ENCODE measurements at places on chromosomes 13 and 19.
A peak's percentile ranks its signal among the peaks of the same experiment; 100 is the strongest.

DNA sequence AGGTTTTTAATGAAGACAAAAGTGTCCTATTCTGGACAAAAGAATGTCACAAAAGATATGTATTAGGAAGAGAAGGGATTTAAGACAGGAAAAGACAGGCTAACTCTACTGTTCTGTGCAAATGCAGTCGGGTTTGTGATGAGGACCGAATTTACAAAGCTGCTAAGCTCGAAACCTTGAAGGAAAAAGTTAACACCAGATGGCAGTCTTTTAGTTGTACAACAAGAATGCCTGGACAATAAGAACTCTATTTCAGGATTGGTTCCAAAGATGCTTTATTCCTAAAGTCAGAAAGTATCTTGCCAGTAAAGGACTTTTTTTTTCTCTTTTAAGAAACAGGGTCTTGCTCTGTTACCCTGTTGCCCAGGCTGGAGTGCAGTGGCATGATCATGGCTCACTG, 51.1 kb downstream of the HS6ST3 start:
- no peak for DNase-seq

DNA sequence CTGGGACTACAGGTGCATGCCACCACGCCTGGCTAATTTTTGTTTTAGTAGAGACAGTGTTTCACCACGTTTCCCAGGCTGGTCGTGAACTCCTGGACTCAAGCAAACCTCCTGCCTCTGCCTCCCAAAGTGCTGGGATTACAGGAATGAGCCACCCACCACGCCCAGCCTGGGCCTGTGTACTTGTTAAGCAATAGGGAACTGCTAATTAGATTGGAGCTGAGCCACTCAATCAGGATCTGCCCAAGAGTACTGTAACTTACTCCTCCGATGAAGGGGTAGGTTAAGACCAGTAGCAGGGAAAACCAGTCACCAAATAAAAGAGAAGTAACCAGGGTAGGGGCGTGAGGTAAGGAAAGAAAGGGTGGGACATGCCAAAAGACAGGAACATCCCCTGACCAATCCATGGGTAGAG, 2.3 kb downstream of the DDX39A start:
- DNase-seq: no peak

GRCh38 chr13:34410678-34411077, 531.4 kb upstream of the NBEA start:
- DNase-seq: peak; percentile 89

- DNase-seq: no peak
Observed at GRCh38 chr19:38451629-38452028, 18.1 kb downstream of the RYR1 start.

DNA sequence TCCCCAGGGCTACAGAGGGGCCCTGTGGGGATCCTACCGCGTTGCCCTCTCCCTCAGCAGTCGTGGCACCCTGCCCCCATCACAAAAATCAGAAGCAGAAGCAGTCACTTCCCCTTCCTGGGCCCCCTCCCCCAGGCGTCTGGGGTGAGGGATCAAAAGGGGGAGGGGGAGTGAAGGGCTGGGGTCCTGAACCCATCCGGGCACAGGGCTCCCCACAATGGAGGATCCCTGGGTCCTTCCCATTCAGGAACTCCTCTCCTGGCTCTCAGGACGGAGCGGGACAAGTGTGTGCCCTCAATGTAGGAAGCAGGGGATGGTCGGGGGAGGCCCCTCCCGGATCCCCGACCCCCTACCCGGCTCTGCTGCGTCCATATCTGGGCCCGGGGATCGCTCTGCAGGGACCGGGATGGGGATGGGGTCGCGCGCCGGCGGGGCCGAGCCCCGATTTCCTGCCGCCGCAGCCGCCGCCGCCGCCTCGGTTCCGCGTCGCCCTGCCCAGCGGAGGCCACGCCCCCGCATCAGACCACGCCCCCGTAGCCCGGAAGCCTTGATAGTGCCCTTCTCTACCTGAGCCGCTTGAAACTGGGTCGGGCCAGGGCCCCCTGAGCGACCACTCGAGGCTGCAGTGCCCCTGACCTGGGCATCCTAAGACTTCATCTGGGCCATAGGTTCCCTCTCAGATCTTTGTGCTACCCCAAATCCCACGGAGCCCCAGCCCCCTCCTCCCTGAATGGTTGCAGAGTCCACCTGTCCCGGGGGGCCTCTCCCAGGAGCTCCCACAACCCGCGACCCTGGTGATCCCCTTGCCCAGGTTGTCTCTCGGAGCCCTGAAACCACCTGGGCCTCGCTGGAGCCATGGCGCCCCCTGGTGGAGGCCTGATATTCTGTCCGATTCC, at the start of gene GMIP:
Gene GMIP, minus strand, starts transcription at position 500 of the 896 bp plus-strand sequence. Its CDS starts 128 bp downstream, at position 372.
- peak; percentile 68 for DNase-seq

DNA sequence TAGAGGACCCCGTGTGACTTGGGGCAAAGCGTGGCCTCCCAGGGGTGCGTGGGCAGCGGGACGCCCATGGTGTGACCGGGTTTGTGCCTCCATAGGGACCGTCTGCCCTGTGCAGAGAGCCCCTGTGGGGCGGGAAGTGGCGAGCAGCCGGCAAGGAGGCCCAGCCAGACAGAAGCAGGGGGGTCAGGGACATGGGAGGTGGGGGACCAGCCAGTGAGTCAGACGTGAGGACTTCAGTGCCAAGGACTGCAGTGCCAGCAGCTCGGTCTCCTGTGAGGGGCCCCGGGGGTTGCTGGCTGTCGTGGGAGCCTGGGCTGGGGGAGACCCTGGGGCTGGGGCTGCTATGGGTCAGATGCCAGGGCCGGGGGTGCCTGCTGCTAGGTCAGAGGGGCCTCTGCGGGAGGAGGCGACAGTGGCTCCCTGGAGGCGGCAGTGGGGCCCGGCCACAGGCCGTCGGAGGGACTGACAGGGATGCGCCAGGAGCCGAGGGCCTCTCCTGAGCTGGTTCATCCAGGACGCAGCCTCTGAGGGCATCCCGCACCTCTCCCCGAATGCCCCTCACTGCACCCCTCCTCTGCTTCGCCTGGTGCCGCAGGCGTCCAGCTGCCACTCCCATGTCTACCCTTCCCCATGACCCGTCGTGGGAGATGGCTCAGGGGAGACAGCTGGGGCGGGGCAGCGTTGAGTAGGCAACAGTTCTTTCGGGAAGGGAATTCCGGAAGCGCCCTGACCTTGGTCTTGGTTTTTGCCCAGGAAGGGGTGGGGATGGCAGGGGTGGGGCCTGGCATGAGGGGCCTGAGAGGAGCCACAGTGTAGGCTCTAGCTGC, 80.0 kb downstream of the KDM4B start:
- no peak for DNase-seq

GRCh38 chr19:5246554-5247155, 94.0 kb downstream of the PTPRS start:
- no peak for DNase-seq

DNA sequence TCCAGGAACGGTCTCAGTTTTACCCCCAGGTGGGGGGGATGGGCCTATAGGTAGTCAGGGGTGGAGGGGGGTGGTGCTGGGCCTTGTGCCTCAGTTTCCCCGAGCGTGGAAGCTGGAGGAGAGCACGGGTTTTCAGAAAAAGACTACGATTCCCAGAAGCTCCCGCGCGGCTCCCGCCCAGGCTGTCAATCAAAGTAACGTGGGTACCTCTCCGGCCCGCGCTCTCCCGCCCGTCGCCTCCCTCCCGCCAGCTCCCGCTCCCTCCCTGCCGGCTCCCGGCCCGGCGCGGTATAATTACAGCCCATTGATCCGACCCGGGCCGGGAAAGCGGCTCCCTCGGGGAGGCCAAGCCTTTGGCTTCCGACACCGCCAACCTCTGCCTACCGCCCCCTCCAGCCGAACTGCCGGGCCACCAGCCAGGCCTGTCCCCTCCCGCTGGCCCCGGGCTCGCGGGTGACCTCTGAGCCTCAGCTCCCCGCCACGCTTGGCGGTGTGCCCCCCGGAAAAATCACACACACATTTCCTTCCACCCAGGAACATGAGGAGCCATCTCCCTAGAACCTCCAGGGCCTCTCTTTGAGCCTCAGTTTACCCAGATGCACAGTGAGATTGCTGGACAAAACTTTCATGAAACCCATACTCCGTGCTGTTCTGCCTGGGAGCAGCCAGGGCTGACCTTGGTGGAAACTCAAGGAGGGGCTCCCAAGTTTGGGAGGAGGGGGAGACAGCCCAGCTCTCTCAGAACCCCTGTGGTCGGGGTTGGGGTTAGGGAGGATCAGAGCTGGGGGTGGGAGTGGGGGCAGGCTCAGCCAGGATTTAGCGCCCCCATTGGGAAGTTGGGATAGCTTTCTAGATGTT, 7.3 kb upstream of the TLE2 start:
- DNase-seq: peak; percentile 97

DNA sequence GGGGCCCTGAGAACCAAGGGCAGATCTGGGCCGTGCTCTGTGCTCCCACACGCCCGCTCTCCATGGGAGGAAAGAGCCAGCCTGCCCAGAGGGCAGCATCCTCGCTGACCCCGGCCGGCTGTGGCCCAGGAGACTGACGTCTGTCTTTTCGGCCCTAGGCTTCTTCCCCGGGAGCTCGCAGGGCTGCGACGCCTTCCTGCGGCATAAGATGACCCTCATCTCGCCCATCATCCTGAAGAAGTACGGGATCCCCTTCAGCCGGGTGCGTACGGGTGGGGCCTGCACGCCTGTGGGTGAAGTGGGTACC, 108.2 kb downstream of the KDM4B start:
- no peak for DNase-seq

Measured in hindlimb muscle (tissue), 1 donor.